ENCODE measurements at places on chromosomes 11 and 22.

GRCh38 chr11:13284776-13285588 lies 7.4 kb downstream of the BMAL1 start:
- DNase-seq, result no peak

DNA sequence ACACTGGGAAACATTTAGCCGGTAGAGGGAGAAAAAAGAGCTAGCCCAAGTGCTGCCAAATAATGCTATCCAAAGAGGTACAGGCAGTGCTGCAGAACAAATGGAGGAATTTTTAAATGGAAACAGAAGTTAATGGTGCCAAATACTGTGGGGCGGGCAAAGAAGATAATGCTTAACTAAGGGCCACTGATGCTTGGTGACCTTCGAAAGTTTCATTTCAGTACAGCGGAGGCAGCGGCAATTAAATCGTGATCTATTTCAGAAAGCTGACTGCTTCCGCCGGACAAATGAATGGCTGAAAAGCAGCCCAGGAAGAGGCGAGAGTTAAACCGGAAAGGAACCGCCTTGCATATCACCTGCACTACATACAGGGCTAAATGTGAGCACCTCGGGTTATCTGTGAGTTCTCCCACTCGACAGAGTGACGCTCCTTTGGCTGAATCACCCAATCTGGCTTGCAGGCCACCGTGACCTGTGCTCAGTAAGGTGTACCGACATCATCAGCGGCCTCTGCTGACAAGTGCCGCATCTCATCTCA lies 42.1 kb downstream of the CADM1 start:
- DNase-seq, result no peak

DNA sequence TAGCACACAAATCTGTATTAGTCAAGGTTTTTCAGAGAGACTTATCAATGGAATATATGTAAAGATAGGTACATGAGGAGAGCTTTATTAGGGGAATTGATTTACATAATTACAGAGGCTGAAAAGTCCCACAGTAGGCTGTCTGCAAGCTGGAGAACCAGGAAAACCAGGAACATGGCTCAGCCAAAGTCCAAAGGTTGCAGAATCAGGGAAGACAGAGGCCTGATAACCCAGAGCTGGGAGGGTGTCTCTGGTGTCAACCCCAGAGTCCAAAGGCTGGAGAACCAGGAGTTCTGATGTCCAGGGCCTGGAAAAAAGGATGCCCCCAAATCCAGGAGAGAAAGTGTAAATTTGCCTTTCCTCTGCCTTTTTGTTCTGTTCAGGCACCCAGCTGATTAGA lies 16.3 kb upstream of the OR5F1 start:
- DNase-seq, result no peak

- no peak for DNase-seq
Observed at GRCh38 chr22:31441652-31442051, 42.2 kb downstream of the DRG1 start.
